ENCODE measurements at places on chromosomes 7 and 10.

DNA sequence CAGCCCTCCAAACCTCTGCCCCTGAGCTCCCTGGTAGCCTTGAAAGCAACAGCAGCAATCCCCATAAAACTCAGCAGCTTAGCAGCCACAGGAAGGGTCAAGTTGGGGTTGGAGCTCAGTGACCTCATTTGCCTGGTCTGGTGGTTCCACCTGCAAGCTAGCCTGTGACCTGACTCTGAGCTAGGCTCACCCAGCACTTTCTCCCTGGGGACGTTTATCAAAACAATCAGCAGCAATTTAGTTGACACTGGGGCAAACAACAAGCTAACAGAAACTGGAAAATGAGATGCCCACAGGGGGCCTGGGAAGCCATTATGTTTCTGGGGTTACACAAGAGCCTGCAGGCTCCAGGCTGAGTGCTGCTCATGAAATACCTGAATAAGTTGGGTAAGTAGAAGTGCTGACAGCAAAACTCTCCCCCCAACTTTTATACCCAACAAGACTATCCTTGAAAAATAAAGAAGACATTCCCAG lies 22.4 kb upstream of the CRYGN start:
- no peak for DNase-seq

- DNase-seq = no peak
Observed at GRCh38 chr7:84474436-84474835, 279.8 kb upstream of the SEMA3A start.

GRCh38 chr7:107152011-107152410 lies 16.8 kb upstream of the HBP1 start:
- no peak for DNase-seq

DNA sequence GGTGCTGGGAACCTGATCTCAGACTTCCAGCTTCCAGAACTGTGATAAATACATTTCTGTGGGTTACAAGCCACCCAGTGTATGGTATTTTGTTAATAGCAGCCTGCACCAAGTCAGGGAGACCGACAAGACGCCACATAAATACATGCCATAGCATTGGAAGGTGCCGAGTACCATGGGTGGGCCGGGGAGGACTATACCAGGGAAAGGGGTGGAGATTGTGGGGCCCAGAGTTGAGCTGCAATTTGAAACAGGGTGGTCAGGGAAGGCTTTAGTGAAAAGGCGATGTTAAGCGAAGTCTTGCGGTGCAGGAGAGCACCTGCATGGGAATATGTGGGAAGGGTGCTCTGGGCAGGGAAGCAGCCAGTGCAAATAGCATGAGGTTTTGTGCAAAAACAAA lies 88.9 kb upstream of the LRRC4 start:
- no peak for DNase-seq

- DNase-seq = no peak
Observed at GRCh38 chr10:89615112-89615511, 29.9 kb downstream of the PANK1 start.

DNA sequence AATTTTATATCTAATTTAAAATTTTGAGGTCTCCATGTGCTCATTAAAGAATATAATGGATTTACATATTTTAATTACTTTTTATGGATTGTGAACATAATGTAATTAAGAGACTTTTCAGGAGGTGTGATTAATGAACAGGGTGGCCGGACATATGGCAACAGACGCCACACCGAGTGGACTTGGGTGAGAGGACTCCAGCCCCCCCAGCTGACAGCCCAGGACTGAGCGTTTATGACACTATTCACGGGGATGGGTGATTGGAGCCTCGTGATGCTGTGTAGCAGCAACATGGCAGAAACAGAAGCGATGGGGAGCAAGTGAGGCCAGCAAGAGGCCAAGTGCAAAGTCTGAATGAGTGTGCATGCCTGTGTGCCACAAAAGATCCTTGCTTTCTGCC lies 1176.9 kb downstream of the TYW1 start:
- no peak for DNase-seq

- DNase-seq = no peak
Observed at GRCh38 chr10:77441353-77442166, 196.0 kb downstream of the KCNMA1 start.

DNA sequence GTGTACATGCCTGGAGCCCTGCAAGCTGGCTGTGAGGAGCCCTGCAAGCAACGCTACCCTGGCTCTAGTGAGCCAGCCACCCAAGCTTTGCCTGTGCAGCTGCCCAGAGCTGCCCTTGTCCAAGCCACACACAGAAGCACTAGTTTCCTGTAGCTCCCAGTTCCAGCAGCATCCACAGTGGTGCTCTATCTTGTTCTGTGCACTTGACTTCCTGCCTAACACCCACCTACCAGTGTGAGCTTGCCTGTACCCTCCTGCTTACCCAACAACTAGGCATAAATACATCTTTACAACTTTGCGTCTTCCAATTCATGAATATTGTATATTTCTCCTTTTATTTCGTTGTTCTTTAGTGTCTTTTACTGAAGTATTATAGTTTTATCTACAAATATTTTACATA lies 32.2 kb upstream of the ZNF518A start:
- no peak for DNase-seq

- no peak for DNase-seq
Observed at GRCh38 chr7:137527634-137528033, 184.1 kb upstream of the PTN start.

DNA sequence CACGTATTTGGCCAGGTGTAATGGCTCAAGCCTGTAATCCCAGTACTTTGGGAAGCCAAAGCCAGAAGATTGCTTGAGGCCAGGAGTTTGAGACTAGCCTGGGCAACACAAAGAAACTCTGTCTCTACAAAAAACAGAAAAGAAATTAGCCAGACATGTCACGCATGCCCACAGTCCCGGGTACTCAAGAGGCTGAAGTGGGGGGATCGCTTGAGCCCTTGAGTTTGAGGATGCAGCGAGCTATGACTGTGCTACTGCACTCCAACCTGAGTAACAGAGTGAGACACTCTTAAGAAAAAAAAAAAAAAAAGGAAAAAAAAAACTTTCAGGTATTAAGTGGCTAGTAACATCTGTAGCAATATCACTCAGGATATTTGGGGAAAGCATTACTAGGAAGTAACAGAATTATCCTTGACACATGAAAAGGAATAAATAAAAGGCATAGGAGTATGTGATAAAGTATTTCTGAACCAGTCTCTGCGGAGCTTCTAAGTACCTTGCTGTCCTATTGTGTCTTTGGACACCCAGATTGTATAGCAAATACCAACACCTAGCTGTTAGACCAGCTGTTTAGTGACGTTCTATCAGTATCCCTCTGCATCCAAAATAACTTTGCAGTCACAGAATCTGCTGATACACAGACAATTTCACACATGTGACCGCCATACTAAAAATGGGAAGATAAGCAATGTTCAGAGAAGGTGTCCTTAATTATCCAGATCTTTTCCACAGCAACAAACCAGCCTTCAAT lies 74.4 kb downstream of the CYTH3 start:
- DNase-seq = no peak

GRCh38 chr10:68435803-68436202 lies 28.7 kb upstream of the RUFY2 start:
- no peak for DNase-seq

- DNase-seq = no peak
Observed at GRCh38 chr7:98399890-98400541, 874 bp downstream of the BAIAP2L1 start.

DNA sequence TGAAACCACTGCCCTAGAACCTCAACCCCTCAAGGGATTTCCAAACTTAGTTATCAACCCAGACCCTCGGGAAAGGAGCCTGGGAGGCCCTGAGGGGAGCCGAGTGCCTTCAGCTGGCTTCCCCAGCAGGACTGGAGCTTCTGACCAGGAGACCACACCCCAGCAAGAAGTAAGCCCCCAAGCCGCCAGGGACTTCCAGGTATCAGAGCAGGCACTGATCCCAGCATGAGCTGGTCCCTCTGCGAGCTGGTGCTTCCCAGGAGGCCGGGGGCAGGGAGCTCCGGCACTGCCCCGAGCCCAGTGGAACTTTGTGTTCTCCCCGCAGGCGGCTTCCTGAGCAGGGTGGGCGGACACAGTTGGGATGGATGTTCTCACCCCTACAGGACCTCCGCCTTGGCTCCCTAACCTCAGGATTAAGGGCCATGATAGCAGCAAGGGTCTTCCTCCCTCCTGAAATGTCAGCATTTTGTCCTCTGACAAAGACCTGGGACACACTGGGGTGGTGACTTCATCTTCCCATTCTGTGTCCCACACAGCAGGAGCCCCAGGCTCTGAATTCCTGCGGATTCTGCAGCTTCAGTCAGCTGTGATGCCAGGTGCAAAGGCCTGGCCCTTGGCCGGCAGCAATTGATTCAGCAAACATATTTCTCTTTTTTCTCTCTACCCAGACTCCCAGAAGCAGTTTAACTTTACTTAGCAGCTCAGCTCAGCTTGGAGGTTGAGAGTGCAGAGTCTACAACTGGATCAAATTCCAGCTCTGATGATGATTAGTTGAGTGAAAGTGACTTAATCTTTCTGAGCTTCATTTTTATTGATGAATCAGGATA lies 11.6 kb downstream of the ATP6V0E2 start:
- no peak for DNase-seq

DNA sequence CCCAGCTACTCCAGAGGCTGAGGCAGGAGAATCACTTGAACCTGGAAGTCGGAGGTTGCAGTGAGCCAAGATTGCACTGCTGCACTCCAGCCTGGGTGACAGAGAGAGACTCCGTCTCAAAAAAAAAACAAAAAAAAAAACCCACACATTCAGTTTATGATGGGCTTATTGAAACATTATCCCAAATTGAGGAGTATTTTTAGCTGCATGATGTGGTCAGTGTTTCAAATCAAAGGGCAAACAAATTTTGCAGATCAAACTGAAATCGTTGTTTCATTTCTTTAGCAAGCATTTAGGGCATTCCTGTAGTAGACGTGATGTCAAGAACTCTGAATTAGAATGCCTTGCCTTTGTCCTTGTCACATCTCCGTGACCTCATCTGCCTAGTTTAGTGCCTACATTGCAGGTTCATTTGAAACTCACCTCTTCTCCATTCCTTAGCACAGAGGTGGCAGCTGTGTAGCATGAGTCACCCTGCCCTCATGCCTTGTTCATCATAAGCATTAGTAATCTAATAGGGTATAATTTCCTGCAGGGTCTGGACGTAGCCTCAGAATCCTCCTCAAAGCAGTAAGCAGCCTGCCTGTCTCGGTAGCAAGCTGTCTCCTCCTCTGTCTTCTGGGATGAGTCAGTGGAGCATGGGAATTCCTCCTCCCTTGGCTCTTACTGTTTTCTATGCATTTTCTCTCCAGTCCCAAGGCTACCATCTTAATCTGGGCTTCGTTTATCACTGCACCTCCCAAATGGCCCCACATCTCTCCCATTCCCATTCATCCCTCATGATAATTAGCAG lies 73.8 kb downstream of the CUL1 start:
- no peak for DNase-seq

DNA sequence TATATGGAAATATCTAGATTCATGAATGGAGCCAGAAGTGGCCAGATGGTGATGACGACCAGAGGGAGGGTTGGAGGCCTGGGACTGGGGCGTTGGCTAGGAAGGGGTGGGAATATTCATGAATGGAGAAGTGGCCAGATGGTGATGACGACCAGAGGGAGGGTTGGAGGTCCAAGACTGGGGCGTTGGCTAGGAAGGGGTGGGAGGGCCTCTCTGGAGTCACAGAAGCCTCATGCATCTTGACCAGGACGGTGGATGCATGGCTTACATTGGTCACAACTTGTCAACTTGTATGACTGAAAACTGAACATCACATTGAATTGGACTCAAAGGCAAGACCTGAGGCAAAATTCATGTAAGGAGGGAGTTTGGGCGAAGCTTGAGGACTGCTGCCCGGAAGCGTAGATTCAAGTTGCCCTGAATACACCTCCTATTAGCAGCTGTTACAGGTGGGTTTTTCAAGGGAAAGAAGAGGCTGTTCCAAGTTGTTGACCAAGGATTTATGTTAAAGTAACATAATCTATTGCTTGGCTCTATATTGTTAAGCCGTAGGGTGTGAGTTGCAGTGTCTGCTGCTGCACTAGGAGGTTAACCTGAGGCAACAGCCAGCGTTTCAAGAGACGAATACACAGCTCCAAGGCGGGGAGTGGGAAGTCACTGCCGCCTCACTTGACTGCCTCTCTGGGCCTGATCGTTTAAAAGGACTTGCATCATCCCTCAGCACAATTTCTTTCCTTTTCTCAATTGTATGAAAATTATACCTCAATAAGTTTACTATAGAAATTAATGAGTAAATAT lies 55.1 kb upstream of the FAM20C start:
- no peak for DNase-seq

DNA sequence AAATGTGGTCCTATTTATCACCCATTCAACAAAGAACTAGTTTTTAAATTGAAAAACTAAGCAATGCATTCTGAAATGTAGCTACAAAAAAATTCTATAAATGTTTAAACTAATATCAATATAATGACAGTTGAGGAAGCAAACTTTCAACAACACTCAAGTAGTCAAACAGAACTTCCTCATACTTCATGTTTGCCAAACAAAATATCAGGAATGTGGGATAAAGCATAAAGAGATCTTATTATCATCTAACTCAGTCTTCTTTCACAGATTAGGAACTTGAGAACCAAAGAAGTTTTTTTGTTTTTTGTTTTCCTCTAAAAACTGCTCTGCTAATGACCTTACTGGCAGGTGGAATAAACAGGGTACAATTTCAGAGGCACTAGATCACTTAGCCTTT lies 116.2 kb downstream of the JAZF1 start:
- no peak for DNase-seq

- DNase-seq = no peak
Observed at GRCh38 chr10:29412485-29412884, 123.6 kb downstream of the LYZL1 start.

- DNase-seq = no peak
Observed at GRCh38 chr10:4488904-4489303, 337.1 kb upstream of the AKR1E2 start.

- no peak for DNase-seq
Observed at GRCh38 chr10:132738454-132739224, 47.3 kb downstream of the NKX6-2 start.

DNA sequence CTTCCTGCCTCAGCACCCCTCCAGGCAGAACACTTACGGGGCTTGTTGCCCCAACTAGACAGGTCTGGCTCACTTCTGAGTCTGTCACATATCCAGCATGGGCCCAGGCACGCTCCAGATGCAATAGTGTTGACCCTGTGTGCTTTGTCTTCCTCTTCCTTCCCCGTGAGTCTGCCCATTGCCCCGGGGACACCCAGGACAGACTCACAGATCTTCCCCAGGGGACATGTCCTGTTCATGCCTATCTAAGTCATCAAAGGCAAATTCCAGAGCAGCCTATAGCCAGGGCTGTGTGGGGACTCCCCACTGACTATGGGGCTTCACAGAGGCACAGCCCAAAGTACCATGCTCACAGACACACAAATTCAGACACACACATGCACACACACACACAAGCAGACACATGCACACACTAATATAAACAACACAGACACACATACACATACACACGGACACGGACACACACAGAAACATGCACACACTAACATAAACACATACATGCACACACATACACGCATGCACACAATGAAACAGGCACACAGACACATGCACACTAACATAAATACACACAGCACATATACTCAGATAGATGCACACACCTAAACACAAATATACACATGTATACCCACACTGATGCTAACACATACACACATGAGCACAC lies 175.8 kb downstream of the KCNMA1 start:
- DNase-seq = no peak
